Non-pigmented ciliary epithelial cell (primary cell): ENCODE measurements at places on chromosomes 16 and 17.

DNA sequence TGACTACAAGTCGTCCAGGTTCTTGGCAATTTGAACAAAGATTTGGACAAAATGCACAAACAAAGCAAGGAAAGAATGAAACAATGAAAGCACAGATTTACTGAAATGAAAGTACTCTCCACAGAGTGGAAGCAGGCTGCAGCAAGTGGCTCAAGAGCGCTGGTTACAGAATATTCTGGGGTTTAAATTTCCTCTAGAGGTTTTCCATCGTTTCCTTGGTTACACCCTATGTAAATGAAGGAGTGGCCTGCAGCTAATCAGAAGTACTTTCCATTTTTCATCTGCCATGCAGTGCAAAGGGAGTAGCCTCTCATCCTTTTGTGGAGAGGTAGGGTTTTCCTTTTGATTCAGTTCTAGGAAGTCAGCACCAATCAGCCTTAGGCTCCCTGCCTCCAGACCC lies 11.8 kb downstream of the STXBP4 start:
- no peak for DNase-seq

- DNase-seq = no peak
Observed at GRCh38 chr16:71675380-71675779, 49.1 kb downstream of the PHLPP2 start.

DNA sequence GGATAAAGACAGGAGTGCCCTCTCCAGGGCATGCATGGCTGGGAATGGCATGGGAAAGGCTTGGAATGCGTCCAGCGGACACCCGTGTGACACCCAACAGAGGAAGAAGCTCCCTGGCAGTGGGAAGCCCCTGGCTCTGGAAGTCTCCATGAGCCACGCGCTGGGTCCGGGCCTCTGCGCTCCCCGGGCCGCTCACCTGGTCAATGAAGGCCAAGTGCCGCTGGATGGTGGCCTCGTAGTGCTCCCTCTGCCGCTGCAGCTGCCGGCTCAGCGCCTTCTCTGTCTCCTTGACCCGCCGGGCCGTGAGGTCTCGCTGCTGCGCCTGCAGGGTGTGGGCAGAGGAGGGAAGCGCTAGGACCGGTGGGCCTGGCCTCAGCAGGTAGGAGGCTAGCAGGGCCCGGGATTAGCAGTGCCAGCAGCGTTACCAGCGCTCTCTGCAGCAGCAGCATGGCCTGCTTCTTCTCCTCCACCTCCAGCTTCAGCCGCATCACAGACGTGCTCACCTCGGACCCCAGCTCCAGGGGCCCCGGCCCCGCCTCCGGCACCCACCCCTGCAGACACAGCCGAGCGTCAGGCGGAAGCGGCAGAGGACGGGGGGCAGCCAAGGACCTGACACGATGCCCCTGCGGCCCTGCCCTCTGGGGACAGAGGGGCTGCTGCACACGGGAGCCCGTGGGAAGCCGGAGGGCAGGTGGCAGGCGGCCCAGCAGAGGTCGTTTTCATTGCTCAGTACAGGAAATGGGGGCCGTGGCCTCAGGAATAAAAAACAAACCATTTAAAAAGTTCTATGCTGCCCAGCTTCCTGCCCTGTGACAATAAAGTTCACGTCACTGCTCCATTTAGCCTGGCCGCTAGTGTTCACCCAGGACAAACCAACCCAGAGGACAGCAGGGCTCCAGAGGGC lies 26.0 kb downstream of the CEP131 start:
- DNase-seq = no peak

GRCh38 chr17:50534979-50535326 lies 2.4 kb downstream of the EPN3 start:
- DNase-seq = no peak

GRCh38 chr16:79092846-79093245 lies 507.7 kb downstream of the MAF start:
- DNase-seq = no peak
